ENCODE measurements at places on chromosomes 13 and 19.

GRCh38 chr13:49314344-49314882 lies 66.7 kb downstream of the CDADC1 start:
- no peak for DNase-seq

GRCh38 chr19:39160523-39160861 lies 34.9 kb downstream of the PAK4 start:
- no peak for DNase-seq

- DNase-seq, result no peak
These were observed 1.7 kb downstream of the KLK4 start for GRCh38 chr19:50909240-50910070.

- no peak for DNase-seq
These were observed 5.9 kb upstream of the TEKTIP1 start for GRCh38 chr19:3533033-3533432.
